Endodermal cell (in vitro differentiated cells): ENCODE measurements at places on chromosomes 16 and 17.

DNA sequence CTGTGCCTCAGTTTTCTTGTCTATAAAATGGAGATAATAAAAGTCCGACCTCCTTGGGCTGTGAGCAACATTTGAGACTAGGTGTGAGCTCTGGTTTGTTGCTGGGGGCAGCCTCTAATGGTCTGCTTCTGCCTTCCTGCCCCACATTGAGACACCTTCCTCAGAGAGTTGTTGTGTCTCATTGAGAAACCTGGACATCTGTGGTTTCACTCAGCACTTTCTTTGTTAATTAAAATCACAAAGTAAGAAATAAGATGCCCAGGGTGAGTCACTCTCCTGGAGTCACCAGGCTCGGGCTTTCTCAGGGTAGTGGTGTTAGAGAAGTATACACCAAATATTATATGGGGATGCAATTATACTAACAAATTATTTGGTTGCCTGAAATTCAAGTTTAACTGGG, 389.2 kb upstream of the SALL1 start:
- no peak for DNase-seq

- DNase-seq: no peak
Observed at GRCh38 chr16:79845033-79845733, 244.6 kb upstream of the MAF start.

DNA sequence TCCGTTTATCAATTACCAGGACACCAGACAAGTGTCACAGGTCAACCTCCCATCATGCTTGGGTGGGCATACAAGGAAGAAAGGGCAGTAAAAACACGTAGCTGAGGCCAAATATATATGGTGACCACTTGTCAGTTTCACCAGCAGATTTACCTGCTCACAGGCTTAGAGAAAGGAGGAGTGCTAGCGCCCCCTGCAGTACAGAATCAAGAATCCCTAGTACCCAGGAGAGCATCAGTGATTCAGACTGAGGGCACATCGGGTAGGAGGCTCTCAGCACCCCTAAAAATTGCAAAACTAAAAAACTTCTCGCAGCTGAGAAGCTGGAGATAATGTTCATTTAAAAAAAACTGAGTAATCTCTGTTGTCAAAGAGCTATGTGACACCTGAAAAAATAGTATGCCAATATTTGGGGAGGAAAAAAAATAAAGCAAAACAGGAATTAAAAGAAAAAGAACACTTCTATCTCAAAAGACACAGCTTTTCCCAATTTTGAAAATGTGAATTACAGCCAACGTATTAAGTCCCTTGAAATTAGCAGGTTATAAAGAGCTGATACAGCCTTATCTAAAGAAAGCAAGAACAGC, 21.2 kb upstream of the MON1B start:
- DNase-seq: peak; percentile 88

- DNase-seq: no peak
Observed at GRCh38 chr16:24537474-24538337, 1.7 kb upstream of the RBBP6 start.

DNA sequence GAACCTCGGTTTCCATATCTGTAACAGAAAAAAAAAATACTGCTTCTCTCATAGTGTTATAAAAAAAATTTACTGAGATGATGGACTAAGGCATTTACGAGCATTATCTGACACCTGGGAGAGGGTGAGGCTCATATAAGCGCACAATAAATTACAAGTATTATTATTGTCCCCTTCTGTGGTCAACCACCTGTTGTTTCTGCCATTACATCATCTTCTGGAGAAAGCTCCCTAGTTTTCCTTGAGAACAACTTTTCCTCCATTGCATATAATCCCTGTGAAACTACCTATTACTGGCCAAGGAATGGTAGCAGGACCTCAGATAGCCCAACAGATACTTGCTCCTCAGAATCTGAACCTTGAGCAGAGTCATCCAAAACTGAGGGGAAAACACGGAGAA, 11.7 kb upstream of the GGA2 start:
- DNase-seq: no peak

- no peak for DNase-seq
Observed at GRCh38 chr17:67652433-67652832, 65.3 kb upstream of the NOL11 start.

- no peak for DNase-seq
Observed at GRCh38 chr16:88736088-88736487, 29.8 kb downstream of the CTU2 start.

- DNase-seq: peak; percentile 69
Observed at GRCh38 chr17:81494626-81495377, 17.8 kb downstream of the ACTG1 start.
